ENCODE measurements at places on chromosomes 16 and 17. TPM values are rescaled to one million over a fixed set of nuclear protein-coding genes. Genes with fewer than 3 reads are reported as not detected.

HEATR9 gene
- not detected for total RNA-seq

CDH15 gene
- not detected for total RNA-seq

KIF2B gene
- total RNA-seq = not detected

MAFG gene
- total RNA-seq = 13.3 TPM

NLRC3 gene
- total RNA-seq = 10.4 TPM

CFAP20 gene
- total RNA-seq = 67.0 TPM

FAM171A2 gene
- total RNA-seq = 10.4 TPM

CIITA gene
- total RNA-seq = 0.15 TPM

SCN4A gene
- total RNA-seq = under 0.01 TPM

CACNA1H gene
- total RNA-seq = under 0.01 TPM

TPSG1 gene
- total RNA-seq = not detected

MYLK3 gene
- 0.30 TPM for total RNA-seq

C17orf50 gene
- not detected for total RNA-seq

Data from epithelial cell of umbilical artery (primary cell).